ENCODE measurements at places on chromosomes 5 and 9. TPM values are rescaled to one million over a fixed set of nuclear protein-coding genes. Genes with fewer than 3 reads are reported as not detected.

DNA sequence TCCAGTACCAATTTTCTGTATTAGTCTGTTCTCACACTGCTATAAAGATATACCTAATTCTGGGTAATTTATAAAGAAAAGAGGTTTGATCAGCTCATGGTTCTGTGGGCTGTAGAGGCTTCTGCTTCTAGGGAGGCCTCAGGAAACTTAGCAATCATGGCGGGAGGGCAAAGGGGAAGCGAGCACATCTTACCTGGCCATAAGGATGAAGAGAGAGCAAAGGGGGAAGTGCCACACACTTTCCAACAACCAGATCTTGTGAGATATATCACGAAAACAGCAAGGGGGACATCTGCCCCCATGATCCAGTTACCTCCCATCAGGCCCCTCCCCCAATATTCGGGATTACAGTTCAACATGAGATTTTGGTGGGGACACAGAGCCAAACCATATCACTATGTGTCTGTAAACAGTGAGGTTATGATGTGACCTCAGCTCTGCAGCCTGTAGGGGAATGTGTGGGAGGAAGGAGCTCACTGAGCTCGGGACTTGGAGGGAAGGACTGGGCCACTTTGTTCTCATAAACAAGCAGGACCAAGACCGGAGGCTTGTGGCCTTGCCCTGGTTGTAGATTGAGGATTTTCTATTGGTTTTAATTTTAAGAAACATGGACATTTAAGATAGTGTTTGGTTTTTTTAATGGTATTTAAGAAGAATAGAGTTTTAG is 85.2 kb downstream of the EHMT1 start:
- DNase-seq: no peak

GRCh38 chr9:95360866-95361265 is 43.4 kb upstream of the FANCC start:
- no peak for DNase-seq

- DNase-seq: no peak
These were observed 4.3 kb upstream of the IL13 start for GRCh38 chr5:132653716-132654115.

Gene CCL21
- 92.8 TPM for total RNA-seq

Gene TMC1
- total RNA-seq: 0.25 TPM

DNA sequence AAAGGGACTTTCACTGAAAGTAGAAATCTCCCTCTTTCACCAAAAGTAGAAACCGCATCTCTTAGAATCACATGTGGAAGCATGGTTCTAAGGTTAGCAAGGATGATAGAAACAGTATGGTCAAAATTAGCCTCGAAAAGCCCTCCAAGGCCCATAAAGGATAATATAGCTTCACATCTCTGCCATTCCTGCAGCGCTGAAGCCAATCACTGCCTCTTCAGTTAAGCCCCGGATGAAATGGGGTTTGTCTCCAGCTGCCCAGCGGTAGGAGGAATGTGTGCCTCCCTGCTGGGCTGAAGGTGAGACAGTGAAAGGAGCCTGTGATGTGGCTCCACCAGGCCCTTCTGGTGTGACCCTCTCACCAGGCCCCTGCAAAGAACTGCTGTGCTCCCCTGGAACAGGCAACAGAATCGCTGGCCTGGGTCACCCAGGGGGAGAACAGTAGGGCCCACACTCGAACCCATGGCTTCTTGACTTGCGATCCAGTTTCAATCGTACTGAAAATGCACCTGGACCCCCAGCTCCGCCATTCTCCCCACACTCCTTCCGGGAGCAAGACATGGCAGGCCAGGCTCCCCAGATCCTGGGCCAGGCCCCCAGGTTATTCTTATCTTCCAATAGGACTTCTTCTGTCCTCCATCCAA is 47.2 kb downstream of the CAMK2A start:
- no peak for DNase-seq

GRCh38 chr5:135719428-135720063 is 114.9 kb upstream of the SLC25A48 start:
- no peak for DNase-seq

Data from kidney (tissue), 22 donors.